ENCODE measurements at places on chromosomes 3 and 15. TPM values are rescaled to one million over a fixed set of nuclear protein-coding genes. Genes with fewer than 3 reads are reported as not detected.

DNA sequence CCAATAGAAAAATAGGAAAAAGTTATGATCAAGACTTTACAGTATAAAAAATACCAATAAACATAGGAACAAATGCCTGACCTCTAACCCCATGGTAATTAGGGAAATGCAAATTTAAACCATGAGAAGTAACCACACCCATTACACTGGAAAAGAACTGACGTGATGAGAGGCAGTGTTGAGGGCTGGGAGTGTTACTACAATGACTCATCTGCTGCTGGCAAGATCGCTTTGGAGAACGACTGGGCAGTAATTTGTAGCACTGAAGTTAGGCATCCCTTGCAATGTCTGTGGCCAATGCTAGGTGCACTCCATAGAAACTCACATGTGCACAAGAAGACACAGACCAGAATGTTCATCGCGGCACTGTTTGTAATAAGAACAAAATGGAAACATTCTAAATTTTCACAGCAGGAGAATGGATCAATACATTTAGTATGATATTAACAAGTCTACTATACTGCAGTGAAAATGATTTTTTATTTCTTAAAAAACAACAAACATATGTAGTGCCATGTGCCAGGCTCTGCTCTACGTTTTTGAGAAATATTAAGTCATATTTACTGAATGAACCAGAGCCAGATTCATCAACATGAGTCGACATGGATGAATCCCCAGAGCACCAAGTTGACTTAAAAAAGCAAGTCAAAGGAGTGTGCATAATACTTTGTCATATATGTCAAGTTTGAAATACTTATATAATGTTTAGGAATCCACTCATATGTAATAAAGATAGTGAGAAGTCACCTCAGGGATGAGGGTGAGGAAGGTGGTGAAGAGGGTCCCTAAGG is 37.6 kb upstream of the EPHB3 start:
- no peak for DNase-seq

The LYZL4 gene
- not detected for total RNA-seq

DNA sequence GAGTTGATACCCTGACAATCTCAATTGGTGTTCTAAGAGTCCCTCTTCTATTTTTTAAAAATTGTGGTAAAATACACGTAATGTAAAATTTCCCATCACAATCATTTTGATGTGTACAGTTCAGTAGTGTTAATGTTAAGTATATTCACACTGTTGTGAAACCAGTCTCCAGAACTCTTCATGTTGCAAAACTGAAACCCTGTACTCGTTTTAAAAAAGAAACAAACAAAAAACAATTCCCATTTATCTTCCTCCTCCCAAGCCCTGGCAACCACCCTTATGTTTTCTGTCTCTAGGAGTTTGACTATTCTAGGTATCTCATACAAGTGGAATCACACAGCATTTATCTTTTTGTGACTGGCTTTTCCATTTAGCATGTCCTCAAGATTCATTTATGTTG is 28.7 kb upstream of the ALPK3 start:
- DNase-seq: no peak

GRCh38 chr3:80244390-80244789 is 476.6 kb upstream of the ROBO1 start:
- no peak for DNase-seq

The TYRO3 gene
- 7.9 TPM for total RNA-seq

The WDR72 gene
- total RNA-seq: 40.3 TPM
